Choroid plexus epithelial cell (primary cell): ENCODE measurements at places on chromosomes 3 and 15.
A peak's percentile ranks its signal among the peaks of the same experiment; 100 is the strongest.

DNA sequence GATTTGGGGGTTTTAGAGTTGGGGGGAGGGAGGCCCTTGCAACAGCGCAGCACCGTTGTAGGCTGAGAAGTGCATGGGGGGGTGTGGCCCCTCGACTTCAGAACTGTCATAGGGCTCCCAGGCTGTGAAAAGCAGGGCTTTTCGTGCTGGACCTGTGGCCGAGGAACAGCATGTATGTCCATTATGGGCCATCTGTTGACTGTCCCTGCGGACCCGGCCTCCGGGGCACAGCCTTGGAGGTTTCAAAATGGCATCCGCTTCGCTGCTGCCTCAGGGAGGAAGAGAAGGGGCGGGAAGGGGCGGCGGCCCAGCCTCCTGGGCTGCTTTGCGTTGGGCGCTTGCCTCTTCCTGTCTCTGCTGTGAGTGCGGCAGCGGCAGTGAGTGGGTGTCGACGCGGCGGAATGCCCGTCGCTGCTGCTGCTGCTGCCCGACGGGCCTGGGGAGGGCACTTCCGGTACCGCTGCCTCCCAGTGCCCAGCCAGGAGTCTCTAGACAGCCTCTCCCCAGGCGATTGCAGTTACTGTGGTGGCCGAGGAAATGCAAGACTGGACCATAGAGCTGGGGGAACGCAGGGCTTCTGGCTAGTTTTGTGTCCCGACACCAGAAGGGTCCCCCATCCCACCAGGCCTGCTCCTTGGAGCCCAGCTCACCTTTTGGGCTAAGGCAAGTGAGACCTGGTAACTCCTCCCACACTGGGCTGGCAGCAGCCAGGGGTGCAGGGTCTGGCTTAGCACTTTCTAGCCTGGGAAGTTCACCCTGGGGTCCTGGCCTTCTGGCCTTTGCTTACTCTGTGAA lies 1.9 kb downstream of the GNAI2 start:
- peak; percentile 78 for DNase-seq

DNA sequence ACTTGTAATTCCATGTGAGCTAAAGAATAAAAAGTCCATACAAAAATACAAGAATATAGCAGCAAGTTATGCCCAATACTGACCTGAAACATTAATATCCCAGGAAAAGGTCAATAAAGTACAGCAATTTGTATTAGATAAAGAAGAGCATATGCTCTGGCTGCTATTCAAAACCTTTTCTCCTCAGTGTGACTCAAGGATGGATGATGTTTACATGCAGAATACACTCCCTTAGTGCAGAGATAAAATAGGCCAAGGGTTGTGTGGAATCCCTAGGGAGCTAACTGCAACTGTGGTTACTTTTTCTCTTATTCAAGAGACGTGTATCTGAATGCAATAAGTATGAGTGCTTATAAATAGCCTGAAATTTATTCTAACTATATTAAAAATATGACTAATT lies 78.7 kb downstream of the SLC9A9 start:
- peak; percentile 95 for DNase-seq

GRCh38 chr3:169662132-169662842 lies 1.2 kb downstream of the MECOM start:
- peak; percentile 56 for DNase-seq

DNA sequence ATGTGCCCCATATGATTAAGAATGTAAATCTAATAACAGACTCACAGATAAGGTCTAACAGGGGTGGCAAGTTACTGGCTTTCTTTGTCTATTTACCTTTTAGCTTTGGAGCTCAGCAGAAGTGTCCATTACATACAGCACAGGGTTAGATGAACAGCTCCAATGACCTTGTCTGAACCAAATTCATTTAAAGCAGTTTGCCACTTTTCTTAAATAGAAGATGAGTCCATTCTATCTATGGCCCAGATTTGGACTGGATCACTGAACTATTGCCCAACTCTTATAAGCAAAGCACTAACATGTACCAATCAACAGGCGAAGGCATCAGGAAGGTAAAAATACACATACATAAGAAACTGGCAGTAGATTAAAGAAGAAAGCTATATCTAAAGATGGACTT lies 214.4 kb downstream of the TIGIT start:
- DNase-seq = peak; percentile 12
